ENCODE measurements at places on chromosomes 3 and 15. TPM values are rescaled to one million over a fixed set of nuclear protein-coding genes. Genes with fewer than 3 reads are reported as not detected.

- peak; percentile 29 for DNase-seq
These were observed 636 bp upstream of the LRRC58 start for GRCh38 chr3:120349855-120350125.

DNA sequence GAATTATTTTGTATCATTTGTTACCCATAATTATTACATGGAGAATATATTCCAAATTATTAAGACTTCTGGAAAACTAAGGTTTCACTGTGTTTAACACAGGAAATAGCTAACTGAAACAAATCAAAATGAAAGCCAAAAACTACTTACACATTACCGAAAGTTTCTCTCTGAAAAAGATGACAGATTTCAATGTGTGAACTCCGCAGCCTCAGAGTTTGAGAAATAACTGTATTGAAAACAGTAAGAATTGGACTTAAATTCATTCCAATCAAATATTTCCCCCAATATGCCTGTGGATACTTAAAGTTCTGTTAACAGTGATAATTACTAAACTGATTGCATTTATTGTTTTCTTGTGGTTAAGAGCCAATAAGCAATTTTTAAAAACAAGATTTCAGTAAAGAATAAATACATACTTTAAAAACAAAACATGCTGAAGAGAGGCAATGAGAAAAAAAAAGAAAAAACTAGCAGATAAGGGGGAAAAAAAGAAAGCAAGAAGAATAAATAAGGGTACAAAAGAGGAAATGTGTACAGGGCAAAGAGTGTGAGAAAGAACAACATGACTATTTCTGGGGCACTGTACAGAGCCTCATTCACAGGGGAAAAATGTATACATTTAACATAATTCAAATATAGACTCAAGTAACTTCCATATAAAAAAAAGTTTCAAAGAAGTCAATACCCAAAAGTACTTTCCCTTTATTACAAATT, 30.7 kb downstream of the DENND4A start:
- DNase-seq: no peak

Gene MFGE8
- total RNA-seq: 38.8 TPM

Gene OXTR
- total RNA-seq: 0.53 TPM

DNA sequence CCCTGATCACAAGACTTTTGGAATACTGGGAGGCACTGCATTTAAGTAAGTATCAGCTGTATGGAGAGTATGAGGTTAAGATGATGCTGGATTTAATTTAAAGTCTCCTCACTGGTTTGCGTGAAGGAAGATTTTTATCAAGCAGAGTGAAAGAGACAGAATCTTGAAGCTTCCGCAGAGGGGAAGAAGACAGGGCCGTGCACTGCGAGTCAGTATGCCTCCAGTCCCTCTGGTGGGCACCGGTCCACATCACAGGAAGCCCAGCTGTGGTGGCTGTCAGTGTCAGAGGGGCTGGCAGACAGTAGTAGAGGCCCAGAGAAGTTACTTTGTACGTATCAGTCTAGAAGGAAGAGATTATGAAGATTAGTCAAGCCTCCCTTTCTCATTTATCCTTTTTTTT, 379.0 kb upstream of the TPRG1 start:
- no peak for DNase-seq

Gene TMEM62
- total RNA-seq: 22.5 TPM

Gene MOBP
- not detected for total RNA-seq

Gene KIF7
- 1.3 TPM for total RNA-seq

- DNase-seq: no peak
These were observed 3.1 kb upstream of the CAMKV start for GRCh38 chr3:49872801-49873281.

All from bronchial epithelial cell (primary cell).